ENCODE measurements at places on chromosomes 5 and 9.
A peak's percentile ranks its signal among the peaks of the same experiment; 100 is the strongest.

DNA sequence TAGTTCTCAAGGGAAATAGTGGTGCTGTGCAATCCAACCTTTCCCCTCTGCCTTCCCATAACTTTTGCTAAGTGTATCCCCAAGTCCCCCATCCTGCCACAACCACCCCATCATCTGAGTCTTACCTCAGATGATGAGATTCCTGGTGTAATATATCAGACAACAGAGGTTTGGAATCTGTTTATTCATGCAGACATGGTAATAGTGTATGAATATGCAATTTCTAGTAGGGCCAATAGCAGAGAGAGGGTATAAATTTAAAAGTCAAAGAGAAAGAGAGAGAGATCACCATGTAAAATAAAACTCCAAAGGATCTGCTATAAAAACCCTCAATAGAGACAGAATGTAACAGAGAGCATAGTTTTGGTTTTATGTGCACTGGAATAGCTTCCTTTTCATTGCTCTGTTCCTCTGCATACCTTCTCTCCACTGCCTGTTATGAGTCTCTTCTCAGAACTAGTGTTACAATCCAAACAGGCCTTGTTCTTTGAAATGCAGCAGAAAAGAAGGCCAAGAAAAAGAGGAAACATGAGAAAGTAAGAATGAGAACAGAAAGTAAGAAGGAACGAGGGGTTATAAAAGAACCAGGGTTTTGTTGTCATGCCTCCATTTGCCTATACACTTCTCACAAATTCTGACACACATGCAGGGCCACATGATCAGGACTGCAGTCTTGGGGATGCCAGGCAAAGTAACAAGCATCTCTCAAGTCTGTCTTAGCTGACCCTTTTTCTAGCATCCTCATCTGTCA is 278.0 kb downstream of the CETN3 start:
- DNase-seq: no peak

GRCh38 chr5:73922224-73922623 is 296.2 kb downstream of the ARHGEF28 start:
- no peak for DNase-seq

DNA sequence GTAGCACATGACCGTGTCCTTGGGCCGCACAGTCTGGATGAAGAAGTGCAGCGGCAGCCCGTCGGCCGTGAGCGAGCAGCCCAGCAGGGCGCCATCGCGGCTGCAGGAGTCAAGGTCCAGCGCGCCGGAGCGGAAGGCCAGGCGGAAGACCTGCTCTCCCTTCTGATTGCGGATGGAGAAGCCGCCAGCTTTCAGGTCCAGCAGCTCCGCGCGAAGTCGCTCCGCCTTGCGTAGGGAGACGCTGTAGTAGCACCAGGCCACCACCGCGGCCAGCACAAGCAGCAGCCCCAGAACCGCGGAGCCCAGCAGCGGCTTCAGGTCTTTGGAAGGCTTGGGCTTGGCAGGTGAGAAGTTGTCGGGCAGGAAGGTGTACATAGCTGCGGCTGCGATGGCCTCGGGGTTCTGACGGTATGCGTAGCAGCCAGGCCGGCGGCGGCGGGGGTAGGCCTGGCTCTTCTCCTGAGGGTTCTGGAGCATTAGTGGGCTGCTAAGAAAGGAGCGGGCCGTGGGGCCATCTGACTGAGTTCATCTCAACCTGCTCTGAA is 4.2 kb downstream of the MYORG start:
- DNase-seq: no peak

DNA sequence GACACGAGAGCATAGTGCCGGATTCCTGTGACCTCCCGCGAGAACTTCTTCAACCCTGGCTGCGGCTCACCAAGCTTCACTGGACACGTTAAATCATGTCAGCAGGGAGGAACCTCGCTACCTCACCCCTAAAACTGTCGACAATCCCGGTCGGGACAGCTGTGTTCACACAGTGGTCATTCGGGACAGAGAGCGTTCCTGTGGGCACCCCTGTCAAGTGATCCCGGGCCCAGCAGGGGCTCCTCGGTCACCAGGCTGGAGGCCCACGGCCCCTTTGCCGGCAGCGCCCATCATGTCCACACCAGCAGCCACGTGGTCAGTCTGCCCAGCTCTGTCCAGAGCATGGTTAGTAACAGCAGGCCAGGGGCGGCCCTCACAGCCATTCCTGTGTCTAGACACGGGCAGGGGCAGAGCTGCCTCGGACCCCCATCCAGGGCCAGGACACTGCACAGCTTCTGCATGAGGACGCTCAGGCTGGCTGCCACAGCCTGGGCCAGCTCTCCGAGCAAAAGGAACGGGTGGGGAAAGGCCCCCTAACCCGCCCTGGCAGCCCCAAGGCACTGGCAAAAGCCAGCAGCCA is 3.5 kb downstream of the INPP5E start:
- no peak for DNase-seq

- peak; percentile 33 for DNase-seq
Observed at GRCh38 chr9:77435688-77436087, 212.4 kb downstream of the GNA14 start.

DNA sequence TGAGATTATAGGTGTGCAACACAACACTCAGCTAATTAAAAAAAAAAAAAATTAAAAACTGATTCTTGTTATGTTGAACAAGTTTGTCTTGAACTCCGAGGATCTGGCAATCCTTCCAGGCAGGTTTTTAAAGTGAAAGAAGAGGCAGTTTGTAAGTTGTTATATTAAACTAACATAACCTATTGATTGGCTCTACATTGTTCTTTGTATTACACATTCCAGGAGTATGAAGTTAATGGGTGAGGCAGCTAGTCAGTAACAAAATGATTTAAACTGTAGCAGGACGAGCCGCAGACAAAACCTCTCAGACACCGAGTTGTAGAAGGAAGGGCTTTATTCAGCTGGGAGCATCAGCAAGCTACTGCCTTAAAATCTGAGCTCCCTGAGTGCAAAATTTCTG is 1953.9 kb upstream of the CDH6 start:
- no peak for DNase-seq

DNA sequence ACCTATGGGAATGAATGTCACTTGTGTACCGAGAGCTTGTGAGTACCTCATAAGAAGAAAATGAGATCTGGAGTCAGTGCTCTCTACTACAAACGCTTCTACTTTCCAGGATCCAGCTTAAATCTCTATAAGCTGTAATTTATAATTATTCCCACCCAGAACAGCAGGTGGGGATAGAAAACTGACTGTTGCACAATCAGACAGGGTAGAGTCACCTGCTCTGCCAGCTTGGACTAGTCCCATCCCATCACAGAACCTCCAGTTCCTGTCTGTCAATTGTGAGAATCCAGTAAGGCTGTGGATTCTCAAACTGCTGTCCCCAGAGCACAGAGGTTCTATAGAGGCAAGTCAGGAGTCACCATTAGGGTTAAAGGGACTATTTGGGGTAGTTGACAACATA is 2.0 kb downstream of the SPINK7 start:
- no peak for DNase-seq

DNA sequence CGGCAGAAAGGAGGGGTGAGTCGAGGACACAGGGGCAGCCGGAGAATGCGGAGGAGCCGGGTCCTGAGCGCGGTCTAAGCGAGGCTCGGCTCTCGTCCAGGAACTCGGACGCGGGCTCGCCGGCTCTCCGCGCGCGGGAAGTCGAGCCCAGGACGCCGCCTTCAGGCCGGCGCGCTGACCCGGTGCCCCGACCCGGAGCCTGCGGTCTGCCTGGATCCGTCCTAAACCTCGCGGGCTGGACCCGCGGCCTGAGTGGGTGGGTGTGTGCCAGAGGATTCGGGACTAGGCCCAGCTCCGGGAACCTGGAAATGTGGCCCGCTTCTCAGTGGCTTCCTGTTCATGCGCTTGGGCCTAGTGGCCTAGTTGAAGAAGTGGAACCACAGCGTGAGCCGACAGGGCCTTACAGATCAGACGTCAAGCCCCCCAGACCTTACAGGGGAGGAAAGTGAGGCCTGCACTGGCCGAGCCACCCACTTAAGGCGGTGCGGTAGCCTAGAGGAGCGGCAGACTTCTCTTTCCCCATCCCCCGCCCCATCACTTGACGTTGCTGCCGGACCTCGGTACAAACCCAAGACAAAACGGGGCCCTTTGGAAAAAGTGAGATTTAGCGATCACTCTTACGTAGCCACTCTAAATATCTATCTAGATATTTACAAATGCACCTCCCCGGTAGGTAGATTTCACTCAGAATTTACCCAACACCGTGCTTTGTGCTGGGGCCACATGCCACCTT is 1.2 kb downstream of the CDKN2B-AS1 start:
- DNase-seq: no peak

- no peak for DNase-seq
Observed at GRCh38 chr9:113355040-113355596, 5.8 kb downstream of the BSPRY start.

GRCh38 chr5:111595425-111595824 is 83.1 kb upstream of the STARD4 start:
- DNase-seq: no peak

DNA sequence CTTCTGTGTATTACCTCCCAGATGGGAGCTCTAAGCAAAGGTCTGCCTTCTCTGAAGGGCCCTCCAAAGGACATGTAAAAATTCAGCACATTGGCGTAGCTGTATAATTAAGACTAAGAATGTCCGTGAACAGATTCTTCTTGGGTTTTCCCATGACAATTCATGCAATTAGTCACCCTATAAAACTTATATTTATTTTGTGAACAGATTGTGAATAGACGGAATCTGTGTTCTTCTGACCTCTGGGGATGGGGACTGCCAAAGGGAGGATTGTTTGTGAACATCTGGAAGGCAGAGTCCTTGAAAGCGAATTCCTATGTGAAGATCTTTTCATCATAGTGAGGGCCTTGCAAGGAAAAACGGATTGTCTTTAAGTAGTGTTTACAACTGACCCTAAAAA is 111.3 kb downstream of the EGFLAM start:
- no peak for DNase-seq

DNA sequence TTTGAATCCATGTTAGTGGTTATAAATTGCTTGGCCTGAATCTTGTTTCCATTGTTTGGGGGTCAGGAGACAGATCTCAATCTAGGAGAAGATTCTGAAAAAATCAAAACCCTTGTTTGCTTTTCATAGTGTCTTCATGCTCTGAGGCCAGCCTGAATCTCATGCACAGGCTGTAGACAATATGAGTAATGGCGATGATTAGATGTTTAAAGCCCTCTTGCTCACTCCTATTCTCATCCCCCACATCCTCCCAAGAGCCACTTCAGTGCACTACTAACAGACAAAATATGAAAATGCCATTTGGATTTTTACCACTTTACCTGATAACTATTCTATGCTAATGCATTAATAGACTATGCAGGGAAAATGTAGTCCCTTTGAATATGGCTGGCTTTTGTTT is 129.4 kb downstream of the NUDT12 start:
- DNase-seq: no peak

DNA sequence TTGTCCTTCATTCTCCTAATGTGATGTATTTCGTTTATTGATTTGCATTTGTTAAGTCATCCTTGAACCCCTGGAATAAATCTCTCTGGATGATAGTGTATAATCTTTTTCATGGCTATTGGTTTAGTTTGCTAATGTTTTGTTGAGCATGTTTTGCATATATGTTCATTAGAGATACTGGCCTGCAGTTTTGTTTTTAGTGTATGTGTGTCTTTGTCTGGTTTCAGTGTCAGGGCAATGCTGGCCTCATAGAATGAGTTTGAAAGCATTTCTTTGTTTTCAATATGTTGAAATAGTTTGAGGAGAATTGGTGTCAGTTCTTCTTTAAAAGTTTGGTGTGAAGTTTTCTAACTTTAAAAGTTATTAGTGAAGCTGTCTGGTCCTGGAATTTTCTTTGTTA is 149.6 kb upstream of the ATP10B start:
- DNase-seq: no peak

GRCh38 chr9:135210676-135211523 is 123.4 kb downstream of the OLFM1 start:
- DNase-seq: no peak

GRCh38 chr9:95249986-95250385 is 67.5 kb downstream of the FANCC start:
- no peak for DNase-seq

DNA sequence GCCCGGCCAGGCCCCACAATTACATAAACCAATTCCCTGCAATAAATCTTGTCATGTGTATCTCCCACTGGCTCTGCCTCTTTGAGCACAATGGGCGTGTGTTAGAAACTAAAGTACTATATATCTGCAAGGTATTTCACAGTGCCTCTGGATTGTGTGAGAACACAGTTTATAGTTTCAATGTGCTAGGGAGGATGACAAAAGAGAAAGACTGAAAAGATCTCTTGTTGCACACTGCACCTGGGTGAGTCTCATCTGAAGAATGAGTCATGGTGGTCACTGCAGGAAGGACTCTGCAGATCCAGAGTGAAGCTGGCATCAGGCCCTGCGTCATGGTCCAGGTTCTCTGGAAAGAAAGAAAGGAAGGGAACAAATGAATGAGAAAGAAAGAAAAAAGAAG is 20.7 kb upstream of the CTSV start:
- DNase-seq: no peak

DNA sequence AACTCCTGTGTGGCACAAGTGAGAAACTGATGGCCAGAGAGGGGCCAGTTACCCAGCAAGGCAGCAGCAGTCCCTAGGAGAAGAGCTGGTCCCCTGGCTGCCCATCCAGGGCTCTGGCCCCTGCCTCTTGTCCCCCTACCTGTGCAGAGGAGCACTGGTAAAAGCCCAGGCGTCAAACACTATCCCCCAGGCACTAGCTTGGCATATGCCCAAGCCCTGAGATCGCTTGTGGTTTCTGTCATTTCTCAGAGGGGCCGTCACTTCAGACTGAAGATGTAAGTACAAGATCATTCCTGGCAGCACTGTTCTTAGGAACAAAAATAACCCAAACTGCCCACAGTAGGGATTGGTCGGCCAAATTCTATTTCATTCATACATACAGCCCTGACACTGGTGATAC is 53.9 kb downstream of the COL15A1 start:
- DNase-seq: no peak

DNA sequence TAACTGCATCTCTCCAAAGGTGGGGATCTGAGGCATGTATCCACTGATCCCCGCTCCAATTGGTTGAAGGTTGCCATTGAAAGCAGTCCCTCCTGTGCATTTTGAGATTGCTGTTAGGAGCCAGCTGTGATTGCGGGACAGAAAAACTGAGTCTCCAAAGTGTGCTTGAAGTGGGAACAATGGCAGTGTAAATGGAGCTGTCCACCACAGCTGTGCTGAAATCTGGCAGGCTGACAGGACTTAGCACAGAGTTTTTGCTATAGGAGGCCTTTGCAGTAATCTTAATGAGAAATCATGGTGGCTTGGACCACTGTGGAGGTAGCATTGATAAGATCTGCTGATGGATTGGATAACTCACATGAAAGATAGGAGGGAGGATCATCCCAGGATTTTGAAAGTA is 3.3 kb downstream of the RNF20 start:
- no peak for DNase-seq

- DNase-seq: no peak
Observed at GRCh38 chr5:39629946-39630345, 205.2 kb upstream of the DAB2 start.

GRCh38 chr5:154359221-154359573 is 86.6 kb upstream of the SAP30L start:
- no peak for DNase-seq

DNA sequence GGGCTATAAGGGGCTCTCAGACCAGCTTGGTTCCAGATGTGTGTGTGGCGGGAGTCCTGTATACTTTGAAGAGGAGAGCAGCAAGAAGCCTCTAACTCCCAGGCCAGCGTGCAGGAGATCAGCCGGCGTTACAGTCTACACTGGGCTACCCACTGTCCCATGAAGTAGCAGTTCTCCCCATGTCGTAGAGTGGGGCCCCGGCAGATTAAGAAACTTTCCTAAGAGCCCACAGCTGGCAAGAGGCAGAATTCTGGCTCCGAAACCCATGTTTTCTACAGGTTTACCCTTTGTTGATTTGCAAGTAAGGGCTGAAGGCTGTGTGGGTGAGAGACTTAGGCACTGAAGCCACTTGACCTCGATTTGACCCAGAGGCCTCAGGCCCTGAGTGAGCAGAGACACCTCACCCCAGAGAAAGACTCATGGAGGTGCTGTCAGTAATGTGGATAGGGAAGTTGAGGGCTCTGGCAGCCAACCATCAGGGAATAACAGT is 881 bp upstream of the B4GALT1 start:
- DNase-seq: no peak

Measured in fibroblast of skin of left biceps (primary cell).